ENCODE measurements at places on chromosomes 6 and 20.

GRCh38 chr6:98574984-98575383, 259.4 kb upstream of the POU3F2 start:
- DNase-seq, result no peak

DNA sequence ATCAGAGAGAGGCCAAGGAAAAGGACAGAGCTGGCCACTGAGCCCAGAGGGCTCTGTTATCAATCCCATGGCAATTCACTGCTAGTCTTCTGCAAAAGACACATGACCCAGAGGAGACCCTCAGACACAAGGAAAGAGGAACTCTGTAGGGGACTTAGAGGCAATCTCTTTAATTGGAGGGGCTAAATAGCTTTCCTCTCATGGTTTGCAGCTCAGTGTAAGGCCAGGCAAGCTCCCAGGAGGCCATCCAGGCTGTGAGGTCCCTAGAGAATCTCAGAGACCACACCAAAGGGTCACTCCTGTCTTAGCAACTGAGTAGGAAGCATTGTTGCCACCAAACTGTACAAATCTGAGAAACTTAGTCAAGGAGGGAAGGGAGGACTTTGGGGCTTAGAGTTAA, 10.0 kb upstream of the HLA-DOA start:
- no peak for DNase-seq

GRCh38 chr6:82365016-82365795, 1.6 kb downstream of the TPBG start:
- no peak for DNase-seq

DNA sequence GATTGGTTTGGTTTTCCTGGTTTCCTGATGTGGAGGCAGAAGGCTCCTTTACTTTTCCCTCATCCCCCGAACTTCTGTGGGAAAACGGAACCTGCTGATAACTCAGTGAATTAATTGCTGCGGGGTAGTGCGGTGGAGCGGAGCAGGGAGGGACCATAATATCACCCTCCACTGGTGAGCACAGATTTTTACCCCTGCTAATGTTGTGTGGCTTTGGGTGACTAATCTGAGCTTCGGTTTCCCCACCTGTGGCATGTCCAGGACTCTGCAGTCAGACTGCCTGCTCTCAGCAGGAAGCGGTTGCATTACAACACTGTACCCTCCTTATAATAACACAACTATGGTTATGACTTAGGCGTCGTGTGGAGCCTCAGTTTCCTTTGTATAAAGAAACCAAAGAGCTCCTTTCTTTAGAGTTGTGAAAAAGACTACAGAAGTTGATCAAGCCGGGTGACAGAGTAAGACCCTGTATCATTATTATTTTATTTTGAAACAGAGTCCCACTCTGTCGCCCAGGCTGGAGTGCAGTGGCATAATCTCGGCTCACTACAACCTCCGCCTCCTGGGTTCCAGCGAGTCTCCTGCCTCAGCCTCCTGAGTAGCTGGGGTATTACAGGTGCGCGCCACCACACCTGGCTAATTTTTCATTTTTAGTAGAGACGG, 2.2 kb upstream of the ID1 start:
- DNase-seq, result no peak

- DNase-seq, result no peak
Measured at GRCh38 chr20:53044296-53044695, 72.1 kb downstream of the TSHZ2 start.

GRCh38 chr6:75081047-75081446, 124.8 kb downstream of the COL12A1 start:
- DNase-seq, result no peak

GRCh38 chr6:41684311-41685180, 46.3 kb downstream of the MDFI start:
- DNase-seq, result no peak

GRCh38 chr6:117817499-117817898, 89.6 kb upstream of the SLC35F1 start:
- DNase-seq, result no peak

- DNase-seq, result no peak
Measured at GRCh38 chr6:112835078-112835477, 487.9 kb downstream of the RFPL4B start.

- no peak for DNase-seq
Measured at GRCh38 chr6:142155895-142156757, 9.1 kb downstream of the VTA1 start.

DNA sequence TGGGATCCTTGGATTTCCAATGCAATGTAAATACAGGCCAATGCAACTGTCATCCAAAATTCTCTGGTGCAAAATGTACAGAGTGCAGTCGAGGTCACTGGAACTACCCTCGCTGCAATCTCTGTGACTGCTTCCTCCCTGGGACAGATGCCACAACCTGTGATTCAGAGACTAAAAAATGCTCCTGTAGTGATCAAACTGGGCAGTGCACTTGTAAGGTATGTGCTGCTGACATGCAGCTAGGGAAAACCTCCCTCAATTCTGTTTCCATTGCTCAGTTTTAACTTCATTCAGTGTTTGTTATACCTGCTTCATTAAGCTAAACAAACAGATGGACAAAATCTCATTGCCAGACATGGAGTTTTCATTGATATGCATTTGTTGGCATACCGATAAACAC, 397.1 kb downstream of the ARHGAP18 start:
- no peak for DNase-seq

- no peak for DNase-seq
Measured at GRCh38 chr20:23224806-23225205, 125.8 kb upstream of the NXT1 start.

DNA sequence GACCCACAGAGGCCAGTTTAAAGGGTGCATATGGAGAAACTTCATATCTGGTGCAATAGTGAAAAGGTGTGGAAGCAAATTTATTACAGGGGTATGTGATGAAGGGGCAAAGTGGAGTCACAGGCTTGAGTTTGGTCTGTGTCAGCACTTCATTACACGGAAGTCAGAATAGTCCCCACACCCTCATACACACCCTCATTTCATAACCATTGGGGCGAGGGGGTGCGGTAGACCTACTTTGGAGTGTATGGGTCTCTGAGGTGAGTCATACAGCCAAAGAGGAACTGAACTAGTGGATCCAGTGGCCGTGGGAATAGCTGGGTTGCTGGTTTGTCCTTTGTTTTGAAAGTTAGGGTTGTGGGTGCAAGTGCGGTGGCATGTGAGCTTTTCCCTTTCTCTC, 3.3 kb downstream of the TM9SF4 start:
- no peak for DNase-seq

DNA sequence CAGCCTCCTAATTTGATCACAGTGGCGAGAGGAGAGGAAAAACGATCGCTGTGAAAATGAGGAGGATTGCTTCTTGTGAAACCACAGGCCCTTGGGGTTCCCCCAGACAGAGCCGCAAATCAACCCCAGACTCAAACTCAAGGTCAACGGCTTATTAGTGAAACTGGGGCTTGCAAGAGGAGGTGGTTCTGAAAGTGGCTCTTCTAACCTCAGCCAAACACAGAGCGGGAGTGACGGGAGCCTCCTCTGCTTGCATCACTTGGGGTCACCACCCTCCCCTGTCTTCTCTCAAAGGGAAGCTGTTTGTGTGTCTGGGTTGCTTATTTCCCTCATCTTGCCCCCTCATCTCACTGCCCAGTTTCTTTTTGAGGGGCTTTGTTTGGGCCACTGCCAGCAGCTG, 28.7 kb downstream of the SAYSD1 start:
- no peak for DNase-seq

GRCh38 chr20:45039475-45039820, 61.5 kb downstream of the KCNS1 start:
- no peak for DNase-seq

DNA sequence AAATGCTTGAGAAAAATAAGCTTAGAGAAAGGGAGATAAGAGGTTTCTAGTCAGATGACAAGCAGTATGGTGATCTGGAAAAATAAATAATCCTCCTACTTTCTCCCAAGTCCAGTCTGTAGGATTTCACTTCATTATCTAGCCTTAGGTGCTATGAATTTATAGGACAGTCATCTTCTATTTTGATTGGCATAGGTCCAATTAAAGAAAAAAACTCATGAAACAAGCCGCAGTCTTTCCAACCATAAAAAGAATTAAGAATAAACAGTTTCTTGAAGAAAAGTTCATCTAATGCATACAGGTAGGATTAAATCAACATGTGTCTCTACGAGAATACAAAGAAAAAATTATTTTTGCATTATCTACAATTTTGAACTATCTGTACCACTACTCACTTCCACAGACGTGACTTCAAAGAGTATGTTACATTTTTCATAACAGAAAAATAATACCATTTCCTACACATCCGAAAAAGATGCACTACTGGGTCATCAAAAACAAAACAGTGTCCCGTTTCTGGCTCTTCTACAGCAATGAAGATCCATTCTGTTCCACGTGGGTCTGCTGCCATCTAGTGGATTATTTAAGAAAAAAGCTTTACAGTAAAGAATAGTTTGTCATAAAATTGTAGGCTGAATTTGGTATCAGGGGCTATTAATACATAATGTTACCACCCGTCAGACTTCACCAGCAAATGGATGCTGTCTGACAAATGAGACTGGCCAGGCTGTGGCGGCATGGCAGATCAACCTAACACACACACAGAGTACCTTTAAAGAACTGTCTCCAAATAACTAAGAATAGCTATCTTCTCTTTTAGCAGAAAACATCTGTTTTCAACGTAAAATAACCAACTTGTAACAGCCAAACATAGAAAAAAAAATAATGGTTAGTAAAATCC, 28.9 kb downstream of the STX7 start:
- no peak for DNase-seq

DNA sequence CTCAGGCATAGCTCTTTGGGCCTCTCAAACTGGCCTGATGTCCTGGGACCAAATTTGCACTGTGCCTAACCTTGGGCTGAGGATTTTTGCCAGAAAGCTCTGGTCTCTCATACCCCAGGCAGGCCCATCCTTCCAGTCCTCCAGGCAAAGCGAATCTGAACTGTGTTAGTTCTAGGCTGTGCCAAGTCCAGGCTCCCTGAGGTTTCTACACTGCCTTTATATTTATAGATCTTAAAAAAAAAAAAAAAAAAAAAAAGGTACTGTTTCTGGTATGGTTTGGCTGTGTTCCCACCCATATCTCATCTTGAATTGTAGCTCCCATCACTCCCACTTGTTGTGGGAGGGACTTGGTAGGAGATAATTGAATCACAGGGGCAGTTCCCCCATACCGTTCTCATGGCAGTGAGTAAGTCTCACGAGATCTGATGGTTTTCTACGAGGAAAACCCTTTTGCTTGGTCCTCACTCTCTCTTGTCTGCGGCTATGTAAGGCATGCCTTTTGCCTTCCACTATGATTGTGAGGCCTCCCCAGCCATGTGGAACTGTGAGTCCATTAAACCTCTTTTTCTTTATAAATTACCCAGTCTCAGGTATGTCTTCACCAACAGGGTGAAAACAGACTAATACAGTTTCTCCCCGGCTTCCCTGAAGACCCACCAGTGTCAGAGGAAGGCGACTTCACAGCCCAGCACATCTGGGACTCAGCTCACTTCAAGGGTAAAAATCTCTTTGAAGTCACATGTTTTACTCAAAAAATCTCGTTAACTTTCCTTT, 39.0 kb upstream of the TBXT start:
- no peak for DNase-seq

DNA sequence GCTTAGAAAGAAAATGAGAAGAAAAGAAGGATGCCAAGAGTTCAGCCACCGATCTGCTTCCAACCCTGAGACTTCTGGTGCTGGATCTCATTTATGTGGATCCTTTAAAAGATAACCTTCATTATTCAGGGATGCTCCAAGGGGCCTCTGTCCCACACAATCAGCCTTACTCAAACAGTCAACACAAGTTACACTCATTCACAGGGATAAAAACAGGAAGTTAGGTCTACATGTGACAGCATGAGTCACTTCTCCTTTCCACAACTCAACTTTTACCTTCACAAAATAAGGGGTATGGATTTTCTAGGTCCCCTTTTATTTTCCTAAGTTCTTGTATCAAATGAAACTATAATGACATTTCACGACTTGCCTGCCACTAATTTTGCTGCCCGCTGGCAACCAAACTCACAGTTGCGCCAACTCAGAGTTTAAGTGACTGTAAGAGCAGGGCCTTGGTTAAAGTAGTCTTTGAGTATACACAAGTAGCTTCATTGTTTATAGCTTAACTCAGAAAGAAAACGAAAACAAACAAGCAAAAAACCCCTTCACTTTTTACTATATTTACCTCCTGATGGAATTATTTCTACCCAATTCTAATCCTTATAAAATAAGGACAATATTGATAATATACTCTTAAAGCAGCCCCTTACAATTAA, 278.8 kb upstream of the RUNX2 start:
- DNase-seq, result no peak

DNA sequence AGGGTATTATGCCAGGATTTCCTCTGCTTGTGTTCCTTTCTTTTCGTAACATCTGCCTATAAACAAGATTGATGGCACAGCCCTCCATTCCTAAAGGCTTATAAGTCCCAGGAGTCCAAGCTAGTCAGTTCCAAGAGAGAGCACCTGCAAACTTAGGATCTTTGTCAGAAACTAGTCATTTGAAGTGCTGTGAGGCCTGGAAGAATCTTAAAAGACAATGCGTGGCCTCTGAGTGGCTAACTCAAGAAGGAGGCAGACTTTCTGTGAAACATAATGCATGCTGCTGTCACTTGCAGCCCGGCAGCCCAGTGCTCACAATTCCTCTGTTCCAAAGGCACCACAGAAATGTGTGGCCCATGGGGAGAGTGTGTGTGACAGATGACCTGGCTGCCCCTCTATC, 135.0 kb upstream of the SUPT3H start:
- DNase-seq, result no peak

DNA sequence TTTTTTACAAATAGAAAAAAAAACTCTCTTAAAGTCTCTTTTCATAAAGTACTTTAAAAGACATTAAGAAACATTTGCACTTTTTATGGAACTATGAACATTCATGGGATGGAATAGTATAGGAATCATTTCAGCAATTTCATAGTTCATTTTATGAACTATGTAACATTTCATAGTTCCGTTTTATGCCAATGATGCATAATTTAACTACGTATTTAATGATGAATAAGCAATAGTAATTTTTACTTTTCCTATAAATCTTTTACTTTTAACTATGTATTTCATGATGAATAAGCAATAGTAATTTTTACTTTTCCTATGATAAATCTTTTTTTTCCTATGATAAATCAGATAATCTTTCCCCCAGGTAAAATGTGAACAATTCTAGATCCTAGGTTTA, 47.7 kb downstream of the FAM184A start:
- no peak for DNase-seq

DNA sequence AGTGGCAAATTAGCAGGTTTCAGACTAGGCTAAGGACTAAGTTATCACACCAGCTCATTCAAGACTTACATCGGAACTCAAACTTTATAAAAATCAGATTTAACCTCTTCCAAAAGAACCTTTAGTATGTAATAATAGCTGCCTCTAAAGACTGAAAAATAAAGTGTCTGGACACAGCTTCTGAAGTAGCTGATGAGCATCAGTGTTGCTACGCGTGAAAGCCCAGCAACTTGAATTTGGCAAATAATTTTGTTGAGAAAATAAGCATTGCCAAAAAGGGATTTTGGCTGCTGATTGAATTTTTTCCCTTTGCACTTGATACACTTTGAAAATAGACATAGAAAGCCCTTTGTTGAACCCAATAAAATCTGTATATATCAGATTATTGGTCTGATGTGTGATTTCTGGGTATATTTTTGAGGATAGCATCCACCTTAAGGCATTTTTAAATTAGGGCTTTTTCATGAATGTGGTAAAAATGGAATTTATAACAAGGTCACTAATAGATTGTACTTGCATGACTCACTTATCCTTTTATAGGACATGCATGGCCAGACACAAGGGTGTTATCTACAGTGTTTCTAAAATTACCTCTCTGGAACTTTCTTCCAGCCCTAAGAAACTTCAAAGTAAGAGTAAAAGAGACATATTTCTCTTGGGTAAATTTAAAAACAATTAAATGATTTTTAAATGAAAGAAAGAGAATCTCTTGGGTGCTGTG, 350.4 kb downstream of the TENT5A start:
- DNase-seq, result no peak

GRCh38 chr20:10067321-10067720, 32.5 kb downstream of the ANKEF1 start:
- DNase-seq, result no peak
